ENCODE measurements at places on chromosomes 7 and 10.

GRCh38 chr7:32216759-32217158 is 146.6 kb upstream of the PDE1C start:
- DNase-seq, result no peak

- no peak for DNase-seq
Measured at GRCh38 chr10:130013335-130014262, 49.5 kb upstream of the EBF3 start.

DNA sequence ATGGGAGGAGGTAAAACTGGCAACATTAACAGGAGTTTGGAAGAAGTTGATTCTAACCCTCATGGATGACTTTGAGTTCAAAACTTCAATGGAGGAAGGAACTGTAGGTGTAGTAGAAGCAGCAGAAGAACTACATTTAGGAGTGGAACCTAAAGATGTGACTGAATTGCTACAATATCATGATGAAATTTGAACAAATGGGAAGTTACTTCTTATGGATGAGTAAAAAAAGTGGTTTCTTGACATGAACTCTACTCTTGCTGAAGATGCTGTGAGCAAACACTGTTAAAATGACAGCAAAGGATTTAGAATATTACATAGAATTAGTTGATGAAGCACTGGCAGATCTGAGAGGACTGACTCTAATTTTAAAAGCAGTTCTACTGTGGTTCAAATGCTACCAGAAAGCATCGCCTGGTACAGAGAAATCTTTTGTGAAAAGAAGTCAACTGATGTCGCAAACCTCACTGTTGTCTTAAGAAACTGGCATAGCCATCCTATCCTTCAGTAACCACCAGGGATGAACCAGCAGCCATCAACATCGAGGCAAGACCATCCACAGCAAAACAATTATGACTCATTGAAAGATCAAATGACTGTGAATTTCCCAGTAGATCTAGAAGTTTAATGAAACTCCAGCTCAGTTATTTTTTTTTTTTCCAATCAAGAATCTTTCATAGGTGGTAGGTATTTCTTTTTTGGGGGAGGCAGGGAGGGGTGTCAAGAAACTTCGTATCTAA is 20.8 kb downstream of the BRAF start:
- no peak for DNase-seq

DNA sequence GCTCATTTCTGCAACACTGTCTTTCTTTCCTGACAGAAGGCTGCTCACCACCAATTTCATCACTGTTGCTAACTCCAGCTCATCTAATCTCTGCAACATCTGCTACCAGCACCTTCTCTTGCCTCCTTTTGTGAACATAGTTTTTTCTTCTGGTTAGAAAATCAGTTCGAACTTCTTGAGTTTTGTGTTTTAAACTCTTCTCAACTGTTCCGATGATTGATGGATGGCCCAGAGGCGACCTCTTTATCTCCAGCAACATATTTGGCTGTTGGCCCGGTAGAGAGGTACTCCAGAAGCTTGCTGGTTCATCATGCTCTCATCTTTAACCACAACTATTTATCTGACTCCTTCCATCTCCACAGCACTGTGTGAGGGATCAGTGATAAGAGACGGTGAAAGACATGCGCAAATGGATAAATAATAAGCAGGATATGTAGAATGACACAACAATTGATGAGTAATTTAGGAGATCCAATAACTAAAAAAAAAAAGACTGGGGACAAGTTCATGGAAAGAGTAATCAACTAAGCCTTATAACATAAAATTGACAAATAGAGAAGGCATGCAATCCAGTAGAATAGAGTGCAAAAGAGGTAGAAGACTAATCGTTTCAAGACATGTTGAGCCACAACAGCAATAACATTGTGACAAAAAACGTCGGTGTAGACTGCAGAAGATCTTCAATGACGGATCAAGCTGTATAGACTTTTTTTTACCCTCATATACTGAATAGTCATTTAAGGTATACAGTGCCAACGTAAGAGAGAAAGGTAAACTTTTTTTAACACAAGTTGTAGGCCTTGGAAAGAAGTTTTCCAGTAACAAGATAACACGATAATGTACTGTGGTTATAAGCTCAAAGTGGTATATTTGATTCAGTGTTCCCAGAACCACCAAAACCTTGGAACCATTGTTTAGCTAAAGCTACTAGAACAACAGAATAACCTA is 152.2 kb downstream of the CRPPA start:
- no peak for DNase-seq

DNA sequence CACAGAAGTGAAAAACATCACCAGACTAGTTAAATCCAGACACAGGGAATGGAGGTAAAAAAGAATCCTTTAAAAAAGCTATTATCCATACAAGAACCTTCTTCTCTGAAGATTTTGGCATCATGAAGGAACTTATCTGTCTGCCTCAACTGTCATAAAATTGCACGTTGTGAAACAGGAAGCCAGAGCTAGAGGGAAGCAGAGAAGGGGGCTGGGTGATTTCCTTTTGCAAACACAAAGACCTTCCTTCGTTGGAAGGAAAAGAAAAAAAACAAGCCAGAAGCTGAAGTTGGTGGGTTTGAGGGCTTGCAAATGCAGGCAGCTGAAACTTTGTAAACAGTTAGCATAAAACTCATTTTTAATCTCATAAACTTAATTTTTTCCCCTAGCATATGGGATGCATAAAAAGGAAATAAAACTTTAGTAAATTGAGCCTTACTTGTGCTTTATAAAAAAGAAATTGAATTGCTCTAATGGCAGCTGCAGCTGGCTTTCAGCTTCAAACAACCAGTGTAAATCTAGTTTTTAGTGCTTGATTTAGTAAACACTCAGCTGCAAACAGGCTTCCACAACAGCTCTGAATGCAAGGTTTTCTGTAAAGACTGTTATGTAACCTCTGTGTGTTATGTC is 101.6 kb downstream of the OTUD1 start:
- no peak for DNase-seq

DNA sequence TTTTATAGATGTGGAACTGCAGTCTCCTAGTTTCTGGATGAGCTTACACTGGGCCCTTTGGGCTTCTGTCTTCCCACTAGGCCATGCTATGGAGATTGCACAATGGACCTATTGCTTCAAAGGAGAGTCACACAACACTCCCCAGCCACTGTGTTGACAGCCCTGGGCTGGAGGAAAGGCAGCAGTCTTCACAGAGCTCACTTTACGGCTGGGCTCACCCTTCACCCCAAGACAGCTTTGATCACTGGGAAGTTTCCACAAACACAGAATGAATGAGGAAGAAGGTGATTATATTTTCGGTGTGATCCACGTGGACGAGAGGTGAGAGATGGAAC is 92.7 kb upstream of the GDF10 start:
- no peak for DNase-seq

DNA sequence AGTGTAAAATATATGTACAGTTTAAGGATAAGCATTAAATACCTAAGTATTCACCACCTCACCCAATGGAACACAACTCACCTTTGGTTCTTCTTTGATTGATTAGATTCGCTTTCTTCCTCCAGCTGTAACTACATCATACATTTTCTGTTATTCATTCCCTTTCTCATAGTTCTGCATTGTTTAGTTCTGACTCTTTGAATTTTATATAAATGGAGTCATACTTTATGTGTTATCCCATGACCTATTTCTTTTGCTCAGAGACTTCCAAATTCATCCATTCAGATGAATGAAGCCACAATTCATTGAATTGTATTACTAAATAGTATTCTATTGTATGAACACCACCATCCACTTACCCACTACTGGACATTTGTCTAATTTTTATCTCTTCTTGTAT is 12.3 kb downstream of the THNSL1 start:
- no peak for DNase-seq

- no peak for DNase-seq
Measured at GRCh38 chr10:60239228-60239627, 150.4 kb downstream of the ANK3 start.

- DNase-seq, result no peak
Measured at GRCh38 chr7:87111877-87112276, 40.4 kb upstream of the DMTF1 start.

DNA sequence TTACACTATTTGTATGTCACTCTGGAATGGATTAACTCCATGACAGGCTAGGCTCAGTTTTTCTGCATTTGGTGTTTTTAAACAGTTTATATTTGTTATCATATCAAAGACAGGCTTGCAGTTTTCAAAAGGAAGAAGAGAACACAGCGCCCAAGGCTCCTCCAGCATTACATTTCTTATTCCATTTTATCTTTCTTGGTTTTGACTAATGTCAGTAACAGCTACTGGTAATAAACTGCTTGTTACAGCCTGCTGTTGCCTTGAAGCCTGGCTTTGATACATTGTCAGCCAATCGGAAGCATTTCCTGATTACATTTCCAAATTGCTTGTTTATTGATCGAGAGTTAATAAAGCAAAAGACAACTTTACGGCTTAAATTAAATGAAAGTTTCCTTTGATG is 166.0 kb upstream of the MDFIC start:
- DNase-seq, result no peak

GRCh38 chr7:4700577-4701235 is 18.6 kb downstream of the FOXK1 start:
- no peak for DNase-seq

DNA sequence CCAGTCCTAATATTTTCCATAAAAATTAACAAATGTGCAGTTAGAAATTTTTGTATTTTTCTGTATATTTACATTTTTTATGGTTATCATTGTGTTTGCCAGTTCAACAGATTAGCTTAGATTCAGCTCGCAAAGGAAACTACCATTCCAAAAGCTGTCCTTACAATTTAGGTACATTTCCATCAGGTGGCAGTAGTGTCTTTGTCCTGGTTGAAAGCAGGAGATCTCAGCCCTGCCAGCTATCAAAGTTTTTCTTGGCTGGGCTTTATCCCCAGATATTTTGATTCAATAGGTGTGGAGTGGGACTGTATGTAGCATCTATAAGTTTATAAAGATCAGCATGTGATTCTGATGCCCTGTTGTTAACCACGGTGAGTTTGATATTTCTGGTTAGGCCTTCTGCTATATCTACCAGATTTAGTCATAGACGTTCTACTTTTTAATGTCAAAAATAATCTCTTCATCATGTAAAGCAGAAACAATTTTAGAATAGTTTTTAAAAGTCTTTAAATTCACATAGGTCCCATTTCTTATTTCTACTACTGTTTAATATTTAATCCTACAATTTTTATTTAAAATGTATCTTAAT is 15.5 kb upstream of the ICA1 start:
- DNase-seq, result no peak

GRCh38 chr7:18338910-18339523 is 156.5 kb upstream of the HDAC9 start:
- DNase-seq, result no peak

DNA sequence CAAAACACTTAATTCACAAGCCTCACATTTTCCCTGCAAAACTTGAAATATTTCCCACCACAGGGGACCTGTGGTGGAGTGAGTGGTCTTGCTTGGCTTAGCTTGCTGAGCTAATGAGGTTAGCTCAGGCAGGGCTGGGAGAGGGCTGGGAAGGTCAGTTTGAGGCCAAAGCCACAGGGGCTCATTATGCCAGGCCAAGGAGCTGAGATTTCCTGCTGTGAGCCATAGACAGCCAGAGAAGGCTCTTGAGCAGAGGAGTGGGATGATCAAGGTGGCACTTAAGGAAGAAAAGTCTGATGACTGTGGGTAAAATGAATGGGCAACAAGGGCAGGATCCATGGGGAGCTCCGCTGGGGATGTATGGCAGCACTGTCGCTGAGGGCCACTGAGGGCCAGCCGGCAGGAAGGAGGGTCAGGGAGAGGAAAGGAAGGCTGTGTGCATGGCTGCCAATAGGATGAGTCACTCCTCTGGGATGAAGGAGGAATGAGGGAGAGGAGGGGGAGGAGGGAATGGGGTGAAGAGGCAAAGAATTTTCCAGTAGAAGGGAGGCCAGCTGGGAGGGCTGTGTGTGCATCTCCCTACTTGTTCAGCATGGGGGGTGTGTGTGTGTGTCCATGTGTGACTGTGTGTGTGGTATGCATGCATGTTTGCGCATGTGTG is 18.7 kb upstream of the ZNF488 start:
- DNase-seq, result no peak

GRCh38 chr7:151099486-151100211 is 13.4 kb downstream of the AGAP3 start:
- no peak for DNase-seq

GRCh38 chr10:7319632-7320031 is 91.2 kb downstream of the SFMBT2 start:
- DNase-seq, result no peak

GRCh38 chr7:112529521-112529920 is 48.7 kb downstream of the LSMEM1 start:
- no peak for DNase-seq

- DNase-seq, result no peak
Measured at GRCh38 chr7:142542942-142543341, 206.3 kb upstream of the PRSS1 start.

DNA sequence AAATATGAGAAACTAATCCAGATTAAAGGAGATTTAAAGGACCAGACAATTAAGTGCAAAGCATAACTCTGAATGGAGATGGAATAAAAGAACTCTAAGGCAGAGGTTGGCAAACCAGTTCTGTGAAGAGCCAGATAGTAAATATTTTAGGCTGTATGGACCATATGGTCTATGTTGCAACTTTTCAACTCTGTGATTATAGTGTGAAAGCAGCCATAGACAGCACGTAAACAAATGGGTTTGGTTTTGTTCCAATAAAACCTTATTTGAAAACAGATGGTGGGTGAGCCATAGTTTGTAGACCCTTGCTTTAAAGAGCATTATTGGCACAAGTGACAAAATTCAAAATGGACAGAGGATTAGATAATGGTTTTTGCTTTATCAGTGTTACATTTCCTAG is 884.1 kb downstream of the CCSER2 start:
- DNase-seq, result no peak

- DNase-seq, result no peak
Measured at GRCh38 chr7:36473454-36474282, 84.0 kb downstream of the ANLN start.

- DNase-seq, result no peak
Measured at GRCh38 chr10:7231509-7232414, 179.1 kb downstream of the SFMBT2 start.

DNA sequence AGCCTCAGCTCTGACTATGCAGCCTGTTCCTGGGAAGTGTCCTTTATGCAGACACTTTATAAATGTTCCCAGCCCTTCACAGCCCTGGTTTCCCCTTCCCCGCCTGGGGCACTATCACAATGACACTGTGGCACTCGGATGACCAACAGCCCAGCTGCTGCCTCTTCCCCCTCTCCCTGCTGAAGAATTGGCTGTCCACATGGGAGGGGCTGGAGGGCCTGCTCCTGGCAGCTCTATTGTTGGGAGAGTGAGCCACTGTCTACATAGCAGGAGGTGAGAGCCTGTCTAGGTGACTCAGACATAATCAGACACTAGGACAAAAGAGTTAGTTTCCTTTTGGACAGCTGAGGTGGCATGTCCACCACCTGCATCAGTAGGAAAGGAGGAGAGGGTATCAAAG is 437.5 kb downstream of the PLXNA4 start:
- no peak for DNase-seq

GRCh38 chr10:97399843-97400545 is 1.1 kb downstream of the RRP12 start:
- no peak for DNase-seq

GRCh38 chr7:22356701-22357310 is at the start of gene RAPGEF5:
RAPGEF5 (minus strand) TSS chr7:22357154; CDS start chr7:22357060, 94 bp downstream.
- DNase-seq, result no peak

Data from activated CD4-positive, CD25-positive, alpha-beta regulatory T cell (primary cell).